ENCODE measurements at places on chromosomes 7 and 10.

- DNase-seq, result no peak
Observed at GRCh38 chr7:37768611-37769010, 79.8 kb upstream of the NME8 start.

GRCh38 chr7:90843472-90843871 lies 247.4 kb downstream of the CDK14 start:
- no peak for DNase-seq

DNA sequence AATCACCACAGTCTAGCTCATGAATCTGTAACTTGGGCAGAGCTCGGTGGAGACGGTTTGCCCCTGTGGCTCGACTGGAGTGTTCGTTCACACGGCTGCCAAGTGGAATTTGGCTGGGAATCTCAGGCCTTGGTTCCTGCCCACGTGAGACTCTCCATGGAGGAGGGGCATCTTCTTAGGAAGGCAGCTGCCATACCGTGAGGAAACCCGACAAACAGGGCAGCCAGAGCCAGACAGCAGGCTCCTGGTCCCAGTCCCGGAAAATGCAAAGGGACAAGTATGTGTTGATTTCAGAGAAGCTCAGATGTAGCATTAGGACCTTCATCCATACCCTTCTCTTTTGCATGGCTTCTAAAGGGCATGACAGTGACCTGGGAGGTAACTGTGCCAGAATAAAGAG lies 26.6 kb downstream of the AMZ1 start:
- DNase-seq, result no peak

DNA sequence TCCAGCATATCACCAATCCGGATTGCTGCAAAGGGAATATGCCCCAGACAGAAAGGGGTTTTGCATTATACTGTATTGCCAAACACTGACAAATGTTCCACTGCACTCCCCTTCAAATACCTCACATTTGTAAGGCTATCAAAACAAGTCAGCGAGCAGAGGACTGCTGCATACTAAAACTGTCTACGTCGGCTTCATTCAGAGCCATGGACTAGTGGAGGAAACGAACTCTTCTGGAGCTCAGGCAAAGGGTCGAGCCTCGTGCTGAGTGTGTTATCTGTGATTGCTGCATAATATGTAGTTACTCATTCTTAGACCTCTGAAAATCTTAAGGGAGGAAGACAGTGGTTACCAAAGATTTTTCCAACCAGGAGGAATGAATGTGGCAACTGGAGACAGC lies 200.2 kb downstream of the DYNC1I1 start:
- DNase-seq, result no peak

GRCh38 chr10:27297844-27298521 lies 57.4 kb upstream of the ACBD5 start:
- no peak for DNase-seq
